CD8-positive, alpha-beta T cell (primary cell): ENCODE measurements at places on chromosomes 6 and 20.

- DNase-seq: no peak
These were observed 455.1 kb upstream of the CITED2 start for GRCh38 chr6:139829576-139829975.

DNA sequence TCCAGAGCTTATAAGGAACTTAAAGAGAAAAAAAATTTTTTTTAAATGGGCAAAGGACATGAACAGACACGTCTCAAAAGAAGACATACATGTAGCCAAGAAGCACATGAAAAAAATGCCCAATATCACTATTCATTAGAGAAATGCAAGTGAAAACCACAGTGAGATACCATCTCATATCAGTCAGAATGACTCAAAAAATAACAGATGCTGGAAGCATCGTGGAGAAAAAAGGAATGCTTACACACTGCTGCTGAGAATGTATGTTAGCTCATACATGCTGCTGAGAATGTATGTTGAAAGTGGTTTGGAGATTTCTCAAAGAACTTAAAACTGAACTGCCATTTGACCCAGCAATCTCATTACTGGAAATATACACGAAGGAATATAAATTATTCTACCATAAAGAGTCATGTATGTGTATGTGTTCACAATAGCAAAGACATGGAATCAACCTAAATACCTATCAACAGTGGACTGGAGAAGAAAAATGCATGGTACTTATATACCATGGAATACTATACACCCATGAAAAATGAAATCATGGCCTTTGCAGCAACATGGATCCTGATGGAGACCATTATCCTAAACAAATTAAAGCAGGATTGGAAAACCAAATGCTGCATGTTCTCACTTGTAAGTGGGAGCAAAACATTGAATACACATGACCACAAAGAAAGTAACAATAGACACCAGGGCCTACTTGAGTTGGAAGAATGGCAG, 5.2 kb downstream of the OR11A1 start:
- DNase-seq: no peak

DNA sequence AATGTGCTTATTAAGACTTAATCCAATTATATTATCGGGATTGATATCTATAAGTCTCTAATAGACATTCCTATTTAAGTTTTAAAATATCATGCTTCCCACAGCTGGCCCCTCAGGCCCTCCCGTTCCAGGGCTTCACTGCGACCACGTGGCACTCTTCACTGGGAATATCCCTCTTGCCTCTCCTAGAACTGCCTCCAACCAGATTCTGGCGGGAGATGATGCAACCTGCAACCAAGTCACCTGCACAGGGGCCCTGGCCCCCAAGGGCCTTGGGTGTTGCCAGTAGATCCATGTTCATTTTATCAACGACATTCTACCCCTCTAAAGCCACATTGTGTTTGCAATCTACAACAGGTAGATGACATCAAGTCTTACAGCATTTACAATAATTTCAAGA, 18.4 kb upstream of the RAMACL start:
- DNase-seq: no peak

DNA sequence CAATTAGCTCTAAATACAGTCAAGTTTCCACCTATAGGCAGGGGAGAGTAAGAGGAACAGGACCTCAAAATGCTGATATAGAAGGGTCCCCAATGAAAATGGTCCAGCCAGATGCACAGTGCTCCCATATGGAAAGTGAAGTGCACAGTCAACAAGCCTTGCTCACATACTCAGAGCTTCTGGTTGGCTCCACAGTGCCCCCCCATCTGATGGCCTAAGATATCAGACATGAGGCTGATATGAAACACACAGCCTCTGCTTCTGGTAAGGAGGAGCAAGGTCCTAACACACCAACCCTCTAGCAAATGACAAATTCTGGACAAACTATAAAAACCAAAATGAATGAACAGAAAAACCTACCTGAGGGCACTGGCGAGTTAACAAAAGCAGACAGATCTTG, 111.4 kb upstream of the EMILIN3 start:
- no peak for DNase-seq

DNA sequence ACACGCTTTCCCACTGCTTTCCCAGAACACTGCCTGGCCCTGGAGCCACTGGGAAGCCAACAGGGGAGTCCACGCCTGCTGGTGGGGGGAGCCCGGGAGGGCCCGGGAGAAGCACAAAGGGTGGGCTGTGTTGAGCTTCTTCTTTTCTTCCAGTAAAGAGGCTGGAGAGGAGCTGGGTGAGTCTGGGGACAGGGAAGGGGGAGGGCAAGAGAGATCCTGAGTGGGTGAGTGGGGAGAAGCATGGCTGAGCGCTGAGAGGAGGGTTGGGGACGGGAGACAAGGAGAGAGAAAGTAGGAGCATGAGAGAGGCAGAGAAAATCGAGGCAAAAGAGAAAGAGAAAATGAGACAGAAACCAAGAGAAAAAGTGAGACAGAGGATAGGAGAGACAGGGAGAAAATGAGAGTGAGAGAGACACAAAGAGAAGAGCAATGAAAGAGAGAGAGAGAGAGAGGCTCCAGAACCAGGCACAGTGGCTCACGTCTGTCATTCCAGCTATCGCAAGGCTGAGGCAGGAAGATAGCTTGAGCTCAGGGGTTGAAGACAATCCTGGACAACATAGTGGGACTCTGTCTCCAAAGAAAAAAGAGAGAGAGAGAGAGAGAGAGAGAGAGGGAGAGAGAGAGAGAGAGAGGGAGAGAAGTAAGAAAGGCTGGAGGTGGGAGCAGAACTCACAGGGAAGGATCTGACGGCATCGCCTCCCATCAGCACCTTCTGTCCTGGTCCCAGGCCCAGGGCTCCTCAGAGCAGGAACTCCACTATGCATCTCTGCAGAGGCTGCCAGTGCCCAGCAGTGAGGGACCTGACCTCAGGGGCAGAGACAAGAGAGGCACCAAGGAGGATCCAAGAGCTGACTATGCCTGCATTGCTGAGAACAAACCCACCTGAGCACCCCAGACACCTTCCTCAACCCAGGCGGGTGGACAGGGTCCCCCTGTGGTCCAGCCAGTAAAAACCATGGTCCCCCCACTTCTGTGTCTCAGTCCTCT, 2.0 kb downstream of the LST1 start:
- no peak for DNase-seq

GRCh38 chr6:32195652-32195901, 3.1 kb upstream of the GPSM3 start:
- DNase-seq: peak; percentile 100

GRCh38 chr6:7389162-7389450, 436 bp downstream of the CAGE1 start:
- DNase-seq: no peak

GRCh38 chr6:149216459-149216858, 101.1 kb upstream of the TAB2 start:
- no peak for DNase-seq

- DNase-seq: no peak
These were observed 64.9 kb downstream of the CHD6 start for GRCh38 chr20:41553142-41553879.

DNA sequence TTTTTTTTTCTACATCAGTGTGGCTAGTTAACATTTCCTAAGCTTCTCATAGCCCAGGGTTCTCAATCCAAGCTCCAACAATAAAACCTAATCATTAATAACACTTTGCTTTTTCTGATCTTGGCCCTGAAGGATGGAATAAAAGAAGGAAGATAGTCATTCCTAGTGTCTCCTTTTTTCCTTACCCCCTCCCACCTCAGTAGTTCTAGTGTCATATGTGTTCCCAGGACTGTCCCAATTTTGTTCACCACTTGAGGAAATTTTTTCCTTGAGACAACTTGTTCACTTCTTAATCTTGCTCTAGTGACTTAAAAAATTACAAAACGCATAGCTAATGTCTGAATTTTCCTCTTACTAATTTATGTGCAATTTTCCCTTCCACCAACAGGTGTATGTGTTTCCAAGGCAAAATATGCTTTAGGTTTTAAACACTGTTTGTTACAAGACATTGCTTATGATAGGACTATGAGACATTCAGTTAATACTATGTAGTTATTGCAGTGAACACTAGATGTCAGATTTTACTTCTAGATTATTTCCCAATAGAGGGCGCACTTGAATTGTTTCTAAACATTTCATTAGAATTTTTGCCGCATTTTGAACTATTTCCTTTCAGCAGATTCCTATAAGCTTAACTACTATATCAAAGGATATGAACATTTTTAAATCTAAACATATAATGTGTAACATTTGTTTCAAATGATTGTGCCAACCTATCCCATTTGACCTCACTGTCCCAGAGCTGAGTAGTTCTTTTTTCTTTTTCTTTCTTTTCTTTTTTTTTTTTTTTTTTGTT, 18.5 kb upstream of the C6orf141 start:
- DNase-seq: no peak

GRCh38 chr20:11936157-11936556, 18.5 kb downstream of the BTBD3 start:
- no peak for DNase-seq

DNA sequence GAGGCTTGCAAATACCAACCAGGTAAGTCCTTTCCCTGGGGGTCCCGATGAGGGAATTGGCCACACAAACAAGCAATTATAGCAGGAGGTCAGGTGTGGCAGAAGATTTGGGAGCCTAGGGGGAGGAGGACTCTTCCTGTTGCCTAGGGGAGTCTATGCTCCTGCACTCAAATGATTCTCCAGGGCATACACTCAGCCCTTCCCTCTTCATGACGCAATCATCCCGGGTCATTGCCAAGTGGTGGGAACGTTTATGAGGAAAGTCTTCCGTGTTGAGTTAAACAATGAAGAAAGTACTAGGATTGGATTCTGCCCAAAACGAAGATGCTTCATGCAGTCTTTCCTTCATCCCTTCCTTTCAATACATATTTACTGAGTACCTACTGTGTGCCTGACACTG, 186.5 kb upstream of the TSHZ2 start:
- DNase-seq: no peak

GRCh38 chr6:161013695-161014094, 22.1 kb downstream of the MAP3K4 start:
- no peak for DNase-seq

DNA sequence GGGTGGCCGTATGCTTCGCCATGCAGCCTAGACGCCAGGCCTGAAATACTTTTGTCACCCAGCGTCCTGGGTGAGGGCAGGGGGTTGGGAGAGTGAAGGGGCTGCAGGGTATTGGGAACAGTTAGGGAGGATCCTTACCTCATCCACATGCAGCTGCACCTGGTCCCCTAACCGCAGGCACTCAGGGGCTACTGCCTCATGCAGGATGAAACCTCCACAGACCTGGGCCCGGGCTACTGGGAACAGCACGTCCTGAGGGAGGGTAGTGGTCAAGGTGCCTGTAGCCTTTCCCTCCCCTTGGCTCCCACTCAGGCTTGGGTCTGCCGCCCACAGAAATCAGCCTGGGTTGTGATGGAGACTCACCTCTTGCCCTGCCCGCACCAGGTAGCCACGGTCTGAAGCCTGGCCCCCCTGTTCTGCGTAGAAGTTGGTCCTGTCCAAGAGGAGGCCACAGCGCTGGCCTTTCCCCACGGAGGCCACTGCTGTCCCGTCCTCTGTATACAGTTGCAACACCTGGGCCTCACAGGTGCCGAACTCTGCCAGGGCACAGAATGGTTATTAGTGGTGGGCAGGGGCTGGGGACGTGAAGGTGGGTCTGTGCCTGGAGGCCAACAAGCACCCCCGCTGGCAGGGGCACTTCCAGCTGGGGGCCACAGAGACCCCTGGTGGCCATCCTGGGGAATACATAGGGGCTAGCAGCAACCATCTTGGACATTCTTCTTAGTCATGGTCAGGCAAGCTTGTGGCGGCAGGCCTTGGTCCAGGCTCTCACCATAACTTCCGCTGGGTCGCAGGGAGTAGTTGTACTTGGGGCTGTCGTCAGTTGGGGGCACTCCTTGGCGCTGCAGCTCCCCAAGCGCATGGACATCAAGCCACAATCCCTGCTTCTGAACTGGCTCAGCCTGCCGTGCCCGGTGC, 8.6 kb downstream of the AARS2 start:
- DNase-seq: peak; percentile 15

- no peak for DNase-seq
These were observed 71.9 kb upstream of the SLCO4A1 start for GRCh38 chr20:62570403-62570802.

DNA sequence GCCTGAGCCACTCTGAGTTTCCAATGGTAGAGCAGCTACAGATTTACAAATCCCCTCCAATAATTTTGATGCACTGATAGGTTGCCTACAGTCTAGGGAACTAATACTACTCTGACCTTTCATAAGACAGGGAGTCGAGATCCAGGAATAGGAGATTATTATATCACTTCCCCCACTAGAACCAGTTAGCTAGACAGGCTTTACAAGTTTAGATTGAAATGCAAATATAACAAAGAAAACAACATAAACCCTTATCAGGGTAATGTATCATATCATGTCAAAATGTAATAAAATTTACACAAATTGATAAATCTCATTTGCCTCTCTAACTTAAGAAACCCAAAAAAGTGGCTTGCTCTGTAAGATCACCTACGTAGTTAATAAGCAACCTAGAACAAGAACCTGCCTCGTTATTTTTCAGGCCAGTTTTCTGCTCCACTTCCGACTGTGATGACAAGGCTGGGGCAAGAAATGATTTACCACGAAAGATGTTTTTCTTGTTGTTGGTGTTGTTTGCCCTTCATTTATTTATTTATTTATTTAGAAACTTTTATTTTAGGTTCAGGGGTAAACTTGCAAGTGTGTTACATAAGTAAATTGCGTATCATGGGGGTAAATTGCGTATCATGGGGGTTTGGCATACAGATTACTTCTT, 504.2 kb upstream of the ID4 start:
- no peak for DNase-seq

GRCh38 chr20:19601126-19601810, 156.8 kb upstream of the RIN2 start:
- no peak for DNase-seq

DNA sequence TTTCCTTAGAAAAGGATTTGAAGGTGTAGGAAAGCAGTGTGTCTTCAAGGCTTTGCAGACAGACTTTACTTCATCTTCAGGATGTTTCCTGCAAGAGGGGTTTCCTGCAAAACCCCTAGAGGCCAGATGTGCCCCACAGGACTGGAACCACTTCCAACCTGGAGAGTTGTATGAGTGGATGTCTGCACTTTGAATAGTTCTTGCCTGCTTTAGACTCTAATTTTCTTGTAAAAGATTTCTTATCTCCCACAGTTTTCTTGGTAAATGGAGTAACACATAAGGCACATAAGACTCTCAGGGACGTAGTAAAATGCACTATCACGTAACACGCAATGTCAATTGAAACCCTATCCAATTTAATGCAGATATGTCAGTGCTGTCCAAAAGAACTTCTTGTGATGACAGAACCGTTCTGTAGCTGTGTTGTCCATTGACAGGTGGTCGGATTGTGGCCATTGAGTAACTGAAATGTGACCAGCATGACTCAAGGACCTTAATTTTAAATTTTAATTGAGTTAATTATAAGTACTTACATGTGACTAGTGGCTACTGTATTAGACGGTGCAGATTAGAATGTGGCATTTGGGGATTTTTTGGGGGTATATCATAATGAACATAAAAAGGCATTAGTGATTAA, 118.7 kb downstream of the JARID2 start:
- no peak for DNase-seq

GRCh38 chr6:70129341-70129740, 173.5 kb downstream of the COL9A1 start:
- no peak for DNase-seq

GRCh38 chr6:55530931-55531330, 48.1 kb downstream of the HMGCLL1 start:
- no peak for DNase-seq

- no peak for DNase-seq
These were observed 164.9 kb upstream of the RREB1 start for GRCh38 chr6:6942831-6943230.

- DNase-seq: no peak
These were observed 40.2 kb downstream of the BTBD3 start for GRCh38 chr20:11957911-11958310.
